Spleen (tissue), 13 donors: ENCODE measurements at places on chromosomes 4 and X.

DNA sequence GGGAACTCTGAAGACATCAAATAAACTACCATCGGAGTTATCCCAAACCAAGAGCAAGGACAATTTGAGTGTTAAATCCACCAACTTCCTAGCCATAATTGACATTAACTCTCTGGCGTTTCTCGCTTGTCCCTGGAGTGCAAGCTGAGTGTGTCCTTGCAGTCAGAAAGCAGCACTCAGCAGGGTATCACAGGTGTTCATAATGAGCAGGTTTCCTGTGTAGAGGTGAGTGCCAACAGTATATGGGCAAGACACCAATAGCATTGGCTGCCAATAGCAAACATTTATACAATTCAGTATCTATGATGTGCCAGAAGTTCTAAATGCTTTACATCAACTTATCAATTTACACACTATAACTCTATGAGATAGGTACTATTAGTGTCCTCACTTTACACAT is 11.2 kb downstream of the BLTP1 start:
- no peak for DNase-seq

- no peak for DNase-seq
Observed at GRCh38 chr4:135838889-135839288, 1637.3 kb upstream of the PABPC4L start.

GRCh38 chr4:94338681-94339351 is 3.8 kb downstream of the HPGDS start:
- DNase-seq, result no peak

- DNase-seq, result no peak
Observed at GRCh38 chrX:97009391-97009790, 125.7 kb downstream of the RPA4 start.
